ENCODE measurements at places on chromosomes 16 and 17.

DNA sequence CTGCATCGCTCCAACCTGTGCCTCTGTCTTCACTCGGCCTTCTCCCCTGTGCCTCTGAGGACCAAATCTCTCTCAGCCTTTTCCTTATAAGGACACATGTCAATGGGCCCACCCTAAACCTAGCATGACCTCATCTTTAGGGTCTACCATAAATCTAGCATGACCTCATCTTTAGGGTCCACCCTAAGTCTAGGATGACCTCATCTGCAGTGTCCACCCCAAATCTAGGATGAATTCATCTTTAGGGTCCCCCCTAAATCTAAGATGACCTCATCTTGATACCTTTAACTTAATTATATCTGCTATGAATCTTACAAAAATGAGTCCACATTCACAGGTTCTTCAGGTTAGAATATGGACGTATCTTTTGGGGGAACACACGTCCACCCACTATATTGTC is 131.1 kb upstream of the RPL38 start:
- no peak for DNase-seq

- DNase-seq: no peak
Observed at GRCh38 chr16:53201900-53202299, 147.1 kb downstream of the CHD9 start.

DNA sequence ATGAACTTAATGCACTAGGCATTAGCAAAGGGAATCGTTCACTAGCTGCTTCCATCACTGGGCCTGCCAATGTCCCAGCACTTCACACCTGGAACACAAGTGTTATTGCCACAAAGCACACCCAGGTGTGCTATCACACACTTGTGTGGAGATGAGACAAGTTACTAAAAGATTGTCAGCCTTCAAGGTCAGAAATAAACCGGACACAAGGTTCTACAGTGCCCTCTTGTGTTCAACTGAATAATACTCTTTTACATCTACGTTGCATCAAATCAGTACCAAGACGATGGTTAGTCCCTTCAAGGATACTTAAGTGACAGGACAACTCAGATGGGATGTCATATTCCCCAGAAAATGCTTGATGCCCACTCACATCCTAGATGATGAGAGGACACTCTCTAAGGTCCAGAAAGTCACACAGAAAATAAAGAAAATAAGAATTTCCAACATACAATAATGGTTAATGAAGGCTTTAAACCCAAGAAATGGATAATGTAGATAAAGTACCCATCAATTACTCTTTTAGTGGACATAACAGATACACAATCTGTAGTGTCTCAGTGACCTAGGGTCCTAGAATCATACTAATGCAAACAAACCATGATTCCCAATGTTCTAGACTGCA is 16.4 kb upstream of the GLG1 start:
- DNase-seq: no peak

DNA sequence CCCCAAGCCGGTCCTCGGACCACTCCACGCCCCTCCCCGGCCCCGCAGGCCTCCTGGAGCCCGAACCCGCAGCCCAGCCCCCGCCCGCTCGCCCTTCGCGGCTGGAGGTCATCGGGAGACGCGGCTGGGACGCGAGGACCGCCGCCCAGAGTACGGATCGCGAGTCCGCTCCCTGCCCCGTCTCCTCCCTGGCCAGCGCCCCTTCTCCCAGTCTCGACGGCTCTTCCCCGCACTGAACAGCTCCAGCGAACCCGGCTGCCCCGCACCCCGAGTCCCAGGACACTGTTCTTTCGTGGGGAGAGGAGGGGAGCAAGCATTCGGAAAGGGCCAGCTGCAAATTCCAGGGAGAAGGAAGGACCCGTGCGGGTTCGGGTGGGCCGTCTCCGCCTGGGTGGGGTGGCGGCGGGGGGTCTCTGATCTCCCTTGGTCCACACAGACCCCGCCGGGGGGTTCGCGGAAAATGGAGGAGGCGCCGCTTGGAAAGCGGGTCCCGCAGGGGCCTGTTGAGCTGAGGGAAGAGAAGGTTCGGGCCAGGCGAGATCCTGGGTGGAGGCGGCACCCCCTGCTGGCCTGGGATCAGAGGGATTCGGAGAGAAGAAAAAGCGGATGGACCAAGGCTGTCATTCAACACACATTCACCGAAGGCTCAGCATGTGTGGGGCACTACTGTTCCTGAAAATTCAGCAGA is 632 bp upstream of the RTN4RL1 start:
- no peak for DNase-seq

DNA sequence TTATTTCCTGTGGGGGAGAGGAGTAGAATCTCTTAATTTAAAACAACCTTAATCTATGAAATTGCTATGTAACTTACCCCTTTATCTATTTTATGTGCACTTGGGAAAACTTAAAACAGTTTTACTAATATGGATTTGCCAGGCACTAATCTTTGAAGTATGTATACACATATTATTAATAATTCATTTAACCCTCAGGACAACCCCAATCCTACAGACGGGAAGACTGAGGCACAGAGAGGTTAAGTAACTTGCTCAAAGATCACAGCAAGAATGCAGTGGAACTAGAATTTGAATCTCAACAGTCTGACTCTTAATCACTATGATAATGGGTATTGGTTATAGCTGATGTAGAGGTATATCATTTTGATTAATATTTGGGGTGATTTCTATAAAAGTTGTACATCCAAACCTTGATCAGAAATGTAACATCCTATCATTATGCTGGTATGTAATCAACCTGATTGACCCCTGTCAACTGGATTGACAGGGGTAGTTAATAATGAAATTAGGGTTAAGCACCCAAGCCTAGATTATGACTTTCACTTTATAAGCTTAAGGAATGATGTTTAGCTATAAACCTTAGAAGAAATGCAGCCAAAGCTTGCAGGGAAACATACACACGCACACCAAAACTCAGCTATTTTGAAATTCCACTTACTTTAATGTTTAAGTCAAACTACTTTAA is 1.6 kb downstream of the MYO1D start:
- no peak for DNase-seq

DNA sequence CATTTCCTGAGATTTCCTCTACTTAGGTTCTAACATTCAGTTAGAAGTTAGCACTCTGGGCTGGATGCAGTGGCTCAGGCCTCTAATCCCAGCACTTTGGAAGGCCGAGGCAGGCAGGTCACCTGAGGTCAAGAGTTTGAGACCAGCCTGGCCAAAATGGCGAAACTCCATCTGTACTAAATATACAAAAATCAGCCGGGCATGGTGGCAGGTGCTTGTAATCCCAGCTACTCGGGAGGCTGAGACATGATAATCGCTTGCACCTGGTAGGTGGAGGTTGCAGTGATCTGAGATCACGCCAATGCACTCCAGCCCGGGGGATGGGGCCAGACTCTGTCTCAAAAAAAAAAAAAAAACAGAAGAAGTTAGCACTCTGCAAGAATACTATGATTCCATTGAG is 1430.9 kb downstream of the CDH11 start:
- DNase-seq: no peak

GRCh38 chr16:253833-254232 is 19.2 kb downstream of the FAM234A start:
- no peak for DNase-seq

DNA sequence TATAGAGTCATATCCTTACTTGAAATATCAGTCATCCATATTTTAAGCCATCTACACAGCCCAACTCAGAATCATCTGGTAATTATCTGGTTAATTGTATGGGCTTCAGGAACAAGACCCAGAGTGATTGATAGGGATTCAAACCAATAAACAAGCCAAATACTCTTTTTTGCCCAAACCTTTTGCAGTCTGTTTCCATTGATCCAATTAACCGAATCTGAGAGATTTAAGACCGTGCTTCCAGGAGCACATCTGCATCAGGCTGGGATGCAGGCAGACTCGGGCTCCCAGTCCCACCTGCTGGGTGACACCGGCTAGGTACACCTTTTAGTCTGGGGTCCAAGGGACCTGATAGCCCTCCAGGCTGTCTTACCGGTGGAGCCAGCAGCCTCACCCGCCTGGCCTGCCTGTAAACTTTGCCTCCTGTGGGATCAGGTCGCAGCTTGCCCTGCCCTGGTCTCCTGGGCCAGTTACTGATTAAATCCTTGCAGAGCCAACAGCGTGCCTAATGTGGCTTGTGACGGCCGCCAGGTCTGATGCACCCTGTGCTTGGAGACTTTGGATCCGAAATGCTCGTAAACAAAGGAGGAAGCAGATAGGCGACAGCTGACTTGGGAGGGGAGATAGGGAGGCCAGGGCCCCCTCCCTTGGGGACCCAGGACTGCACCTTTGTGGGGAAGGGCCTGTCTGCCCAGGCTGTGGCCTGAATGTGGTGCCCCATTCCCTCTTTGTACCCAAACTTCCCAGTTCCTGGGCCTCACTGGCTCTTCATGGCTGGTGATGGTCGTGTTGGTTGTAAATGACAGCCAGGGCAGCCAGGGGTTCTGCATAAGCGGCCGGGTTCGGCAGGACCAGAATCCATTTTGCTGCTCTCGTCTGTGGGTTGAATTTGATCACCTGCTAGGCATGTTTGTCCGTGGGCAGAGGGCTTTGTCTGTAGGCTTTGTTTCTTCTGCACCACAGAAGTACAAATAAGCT is 3.8 kb downstream of the CMIP start:
- DNase-seq: no peak

- no peak for DNase-seq
Observed at GRCh38 chr17:28334171-28334570, 1.1 kb downstream of the IFT20 start.

DNA sequence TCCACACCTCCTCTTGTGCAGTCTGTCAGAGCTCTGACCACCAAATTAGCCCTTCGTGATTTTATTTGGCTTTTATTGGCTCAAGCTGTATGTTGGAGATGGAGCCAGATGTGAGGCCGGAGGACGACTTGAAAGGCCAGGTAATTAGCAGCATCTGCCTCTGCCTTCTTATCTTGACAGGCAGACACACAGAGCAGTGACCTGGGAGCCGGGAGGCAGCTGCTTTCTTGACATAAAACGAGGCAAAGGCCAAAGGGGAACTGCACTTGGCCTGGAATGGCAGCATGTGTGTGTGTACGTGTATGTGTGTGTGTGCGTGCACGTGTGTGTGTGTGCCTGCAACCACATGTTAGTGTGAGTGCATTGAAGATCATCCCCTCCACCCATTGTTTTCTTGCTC is 56.9 kb upstream of the BRD7 start:
- no peak for DNase-seq

DNA sequence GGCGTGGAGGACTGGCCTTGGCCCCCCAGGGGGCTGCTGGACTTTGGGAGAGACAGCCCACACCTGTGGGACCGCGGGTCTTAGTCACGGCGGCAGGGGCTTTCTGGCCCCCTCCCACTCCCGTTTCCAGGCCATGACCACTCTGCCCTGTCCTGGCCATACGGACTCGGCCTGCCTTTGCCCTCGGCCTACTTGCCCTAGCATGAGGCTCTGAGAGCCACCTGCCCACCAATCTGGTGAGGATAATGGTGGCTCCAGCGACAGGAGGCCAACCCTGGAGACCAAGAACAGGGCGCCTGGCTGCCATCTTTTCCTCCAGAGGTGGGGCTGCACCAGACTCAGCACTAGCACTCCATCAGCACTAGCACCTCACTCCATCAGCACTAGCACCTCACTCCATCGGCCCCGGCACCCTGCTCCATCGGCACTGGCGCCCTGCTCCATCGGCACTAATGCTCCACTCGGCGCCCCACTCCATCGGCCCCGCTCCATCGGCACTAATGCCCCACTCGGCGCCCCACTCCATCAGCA is 7.0 kb downstream of the ZNF213 start:
- DNase-seq: no peak

GRCh38 chr16:51984395-51984794 is 562.5 kb downstream of the TOX3 start:
- DNase-seq: no peak

- DNase-seq: no peak
Observed at GRCh38 chr17:55056526-55056925, 88.0 kb downstream of the STXBP4 start.

DNA sequence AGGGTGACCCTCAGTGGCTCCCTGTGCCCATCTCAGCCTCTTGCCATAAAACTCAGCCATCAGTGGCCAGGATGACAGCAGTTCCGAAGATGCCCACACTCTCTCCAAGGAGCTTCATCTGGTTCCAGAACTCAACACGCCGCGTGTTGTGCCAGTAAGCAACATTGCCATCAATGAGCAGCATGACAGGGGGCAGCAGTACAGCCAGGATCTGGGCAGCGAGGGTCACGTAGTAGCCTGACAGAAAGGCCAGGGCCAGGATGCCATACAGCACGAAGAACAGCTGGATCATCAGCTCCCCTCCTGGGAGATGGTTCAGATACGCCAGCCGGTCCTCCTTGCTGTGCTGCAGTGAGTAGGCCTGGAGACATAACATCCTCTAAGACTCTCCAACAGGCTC is 2.9 kb downstream of the TMEM101 start:
- no peak for DNase-seq

- peak; percentile 15 for DNase-seq
Observed at GRCh38 chr16:84648595-84649510, 542 bp downstream of the KLHL36 start.

- DNase-seq: no peak
Observed at GRCh38 chr16:88967830-88968588, 9.0 kb downstream of the CBFA2T3 start.

DNA sequence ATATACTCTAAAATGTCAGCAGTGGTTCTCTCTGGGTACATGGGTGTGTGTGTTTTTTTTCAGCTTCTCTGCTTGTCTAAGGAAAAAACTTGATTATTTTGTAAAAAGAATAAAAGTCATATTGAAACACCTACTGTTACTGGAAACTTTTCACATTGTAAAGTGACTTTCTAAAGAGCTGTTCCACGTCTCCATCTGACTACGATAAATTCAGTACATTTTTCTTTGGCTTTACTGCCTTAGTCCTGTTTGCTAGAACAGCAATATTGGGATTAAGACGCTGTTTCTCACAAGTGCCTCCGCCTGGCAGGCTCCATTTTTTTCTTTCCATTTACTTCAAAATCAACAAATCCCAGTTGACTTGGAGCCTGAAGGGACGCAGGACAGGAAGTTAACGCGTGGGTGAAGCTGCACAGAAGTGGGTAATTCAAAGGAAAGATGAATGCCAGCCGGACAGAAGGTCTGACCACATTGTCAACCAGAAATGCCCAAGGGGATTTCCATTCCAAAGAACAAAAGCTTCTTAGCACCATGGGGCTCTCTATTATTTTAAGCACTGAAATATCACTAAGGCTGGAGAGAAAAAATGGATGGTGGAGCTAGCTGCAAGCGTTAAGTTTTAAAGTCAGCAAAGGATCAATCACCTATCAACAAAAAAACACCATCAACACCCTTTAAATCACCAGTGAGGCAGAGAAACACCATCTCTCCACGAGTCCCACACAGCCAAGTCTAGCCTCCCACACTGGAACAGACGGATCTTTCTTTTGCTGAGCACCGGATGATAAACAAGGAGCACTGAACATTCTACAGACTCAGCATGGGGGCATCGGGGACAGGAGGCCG is 8.4 kb downstream of the GLOD4 start:
- no peak for DNase-seq

GRCh38 chr17:17902376-17902775 is 65.6 kb upstream of the SREBF1 start:
- no peak for DNase-seq

GRCh38 chr16:56776562-56776961 is 46.6 kb downstream of the NUP93 start:
- DNase-seq: no peak
